ENCODE measurements at places on chromosomes 1 and 21. TPM values are rescaled to one million over a fixed set of nuclear protein-coding genes. Genes with fewer than 3 reads are reported as not detected.

Gene CHRM3
- 11.0 TPM for total RNA-seq

Gene PFKFB2
- 4.1 TPM for total RNA-seq

Gene DNAJC28
- total RNA-seq, result 2.6 TPM

DNA sequence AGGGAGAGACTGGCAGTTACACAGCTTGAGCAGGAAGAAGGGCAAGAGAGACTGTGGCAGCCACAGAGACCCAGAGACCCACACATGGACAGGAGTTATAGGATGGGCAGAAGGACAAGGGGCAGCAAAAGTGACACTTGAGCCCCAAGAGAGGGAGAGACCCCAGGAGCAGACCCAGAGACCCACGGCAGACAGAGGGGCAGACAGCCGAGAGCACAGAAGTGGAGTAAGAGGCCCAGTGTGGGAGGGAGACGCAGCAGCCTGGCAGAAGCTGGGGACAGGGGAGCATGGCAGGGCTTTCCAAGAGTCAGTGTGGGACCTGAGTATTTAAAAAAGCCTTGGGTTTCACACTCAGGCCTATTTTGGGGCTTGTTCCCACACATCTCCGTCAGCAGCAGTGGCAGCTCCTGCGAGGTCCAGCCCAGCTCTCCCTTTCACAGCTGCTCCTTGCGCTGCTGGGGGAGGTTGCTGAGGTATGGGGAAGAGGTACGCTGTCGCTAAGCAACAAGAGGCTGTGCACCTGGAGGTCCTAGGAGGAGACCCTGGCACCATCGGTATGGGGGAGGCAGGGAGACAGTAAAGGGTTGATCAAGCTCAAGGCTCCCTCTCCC lies 9.0 kb upstream of the MEF2D start:
- ATAC-seq, result no peak

- ATAC-seq, result no peak
Measured at GRCh38 chr1:193356249-193356648, 169.8 kb upstream of the B3GALT2 start.
